ENCODE measurements at places on chromosomes 16 and 17. TPM values are rescaled to one million over a fixed set of nuclear protein-coding genes. Genes with fewer than 3 reads are reported as not detected.

- DNase-seq, result no peak
These were observed 1.4 kb upstream of the TMEM132E start for GRCh38 chr17:34578016-34578415.

RAB26 gene
- total RNA-seq, result 0.42 TPM

DNA sequence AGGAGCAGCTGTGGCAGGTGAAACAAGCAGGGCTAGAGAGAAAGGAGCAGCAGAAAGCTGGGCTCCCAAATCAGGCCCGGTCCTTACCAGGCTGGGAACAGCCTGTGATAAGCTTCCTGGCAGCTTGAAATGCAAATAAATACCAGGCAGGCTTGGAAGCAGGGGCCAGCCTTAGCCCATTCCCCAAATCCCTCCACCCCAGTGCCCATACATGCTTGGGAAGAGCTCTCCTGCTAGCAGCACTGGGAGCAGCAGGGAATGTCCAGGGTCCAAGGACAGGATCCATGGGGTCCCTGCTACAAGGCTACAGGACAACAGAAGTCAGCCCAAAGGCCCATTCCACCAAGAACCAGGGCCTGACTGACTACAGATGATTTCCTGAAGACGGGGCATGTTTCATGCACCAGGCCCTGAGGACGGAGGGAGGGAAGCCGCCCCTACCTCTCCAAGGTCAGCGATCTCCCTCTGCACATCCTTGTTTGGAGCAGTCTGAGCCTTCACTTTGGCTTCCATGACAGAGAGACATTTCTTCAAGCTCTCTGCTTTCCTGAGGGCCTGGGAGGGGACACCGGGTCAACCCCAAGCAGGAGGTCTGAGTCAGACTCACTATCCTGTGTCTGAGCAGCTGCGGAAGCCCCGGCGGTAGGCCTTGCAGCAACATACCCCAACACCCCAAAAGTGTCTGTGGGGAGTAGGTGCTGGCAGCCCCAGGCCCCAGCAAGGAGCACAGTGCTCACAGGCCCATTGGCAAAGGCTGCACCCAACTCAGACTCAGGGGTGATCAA is 2.6 kb upstream of the EXOSC6 start:
- no peak for DNase-seq

GRCh38 chr16:56606071-56606475 is 2.3 kb upstream of the MT2A start:
- no peak for DNase-seq

- no peak for DNase-seq
These were observed 2.6 kb upstream of the AKAP1 start for GRCh38 chr17:57082441-57082840.

GRCh38 chr17:61806936-61807335 is 56.4 kb downstream of the BRIP1 start:
- no peak for DNase-seq

- DNase-seq, result no peak
These were observed 304.6 kb upstream of the FOXF1 start for GRCh38 chr16:86205521-86206245.

DNA sequence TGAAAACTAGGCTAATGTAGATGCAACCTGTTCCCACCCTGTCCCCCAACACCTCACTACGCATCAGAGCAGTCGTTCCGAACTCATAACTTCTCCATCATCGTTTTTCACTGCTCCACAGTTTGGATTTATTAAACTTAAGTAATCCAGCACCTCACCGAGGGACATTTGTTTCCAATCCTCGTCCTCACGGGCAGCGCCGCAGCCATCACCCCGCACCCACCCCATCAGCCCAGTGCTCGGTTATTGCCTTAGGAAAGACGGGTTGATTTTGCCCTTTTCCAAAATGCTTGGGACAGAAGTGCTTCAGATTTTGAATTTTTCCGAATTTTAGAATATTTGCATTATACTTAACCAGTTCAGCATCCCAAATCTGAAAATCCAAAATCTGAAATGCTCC is 71.0 kb upstream of the DOC2B start:
- no peak for DNase-seq

COX6A2 gene
- not detected for total RNA-seq

DNA sequence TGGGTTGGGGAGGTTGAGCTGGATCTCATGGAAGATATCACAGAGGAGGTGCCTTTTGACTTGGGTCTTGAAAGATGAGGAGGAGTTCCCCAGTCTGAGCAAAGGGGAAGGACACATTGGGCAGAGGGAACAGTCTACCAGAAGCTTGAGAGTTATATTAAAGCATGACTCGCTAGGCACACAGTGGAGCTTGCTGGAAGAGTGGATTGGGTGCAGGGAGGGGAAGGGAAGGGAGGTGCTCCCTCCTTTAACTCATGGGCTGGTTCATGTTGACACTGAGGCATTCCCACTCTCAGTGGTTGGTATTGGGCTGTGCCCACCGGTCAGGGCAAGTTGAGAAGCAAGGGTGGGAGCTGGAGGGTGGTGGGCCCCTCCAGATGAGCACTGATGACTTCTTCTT is 5.9 kb downstream of the TMEM98 start:
- DNase-seq, result no peak

DNA sequence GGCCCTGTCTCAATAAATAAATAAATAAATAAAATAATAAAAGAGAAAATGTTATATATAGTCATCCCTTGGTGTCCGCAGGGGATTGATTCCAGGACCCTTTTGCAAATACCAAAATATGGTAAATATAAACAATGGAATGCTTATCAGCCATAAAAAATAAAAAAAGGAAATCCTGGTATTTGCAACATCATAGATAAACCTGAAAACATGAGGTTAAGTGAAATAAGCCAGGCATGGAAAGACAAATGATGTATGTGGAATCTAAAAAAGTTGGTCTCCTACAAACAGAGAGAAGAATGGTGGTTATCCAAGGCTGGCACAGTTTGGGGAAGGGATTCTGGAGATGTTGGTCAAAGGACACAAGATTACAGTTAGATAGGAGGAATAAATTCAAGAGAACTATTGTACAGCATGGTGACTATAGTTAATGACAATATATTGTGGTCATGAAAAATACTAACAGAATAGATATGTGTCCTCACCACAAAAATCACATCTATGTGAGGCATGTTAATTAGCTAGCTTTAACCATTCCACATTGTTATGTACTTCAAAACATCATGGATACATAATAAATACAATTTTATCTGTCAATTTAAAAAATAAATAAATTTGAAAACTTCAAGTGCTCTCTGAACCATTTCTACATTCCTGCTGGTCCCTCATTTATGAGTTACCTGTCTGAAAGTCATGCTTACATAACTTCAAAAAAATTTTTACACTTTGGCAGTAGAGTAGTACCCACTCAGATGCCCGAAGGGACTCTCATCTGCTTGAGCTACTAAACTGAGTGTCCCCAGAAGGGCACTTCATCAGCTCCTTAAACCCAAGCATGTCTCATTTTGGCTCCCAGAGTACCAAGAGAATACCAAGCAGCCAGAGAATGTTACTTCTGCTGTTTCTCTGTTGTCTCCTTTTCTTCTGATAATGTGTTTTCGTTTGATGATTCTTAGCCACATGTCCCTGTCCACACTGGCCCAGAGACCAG is 26.6 kb downstream of the N4BP1 start:
- DNase-seq, result no peak

DNA sequence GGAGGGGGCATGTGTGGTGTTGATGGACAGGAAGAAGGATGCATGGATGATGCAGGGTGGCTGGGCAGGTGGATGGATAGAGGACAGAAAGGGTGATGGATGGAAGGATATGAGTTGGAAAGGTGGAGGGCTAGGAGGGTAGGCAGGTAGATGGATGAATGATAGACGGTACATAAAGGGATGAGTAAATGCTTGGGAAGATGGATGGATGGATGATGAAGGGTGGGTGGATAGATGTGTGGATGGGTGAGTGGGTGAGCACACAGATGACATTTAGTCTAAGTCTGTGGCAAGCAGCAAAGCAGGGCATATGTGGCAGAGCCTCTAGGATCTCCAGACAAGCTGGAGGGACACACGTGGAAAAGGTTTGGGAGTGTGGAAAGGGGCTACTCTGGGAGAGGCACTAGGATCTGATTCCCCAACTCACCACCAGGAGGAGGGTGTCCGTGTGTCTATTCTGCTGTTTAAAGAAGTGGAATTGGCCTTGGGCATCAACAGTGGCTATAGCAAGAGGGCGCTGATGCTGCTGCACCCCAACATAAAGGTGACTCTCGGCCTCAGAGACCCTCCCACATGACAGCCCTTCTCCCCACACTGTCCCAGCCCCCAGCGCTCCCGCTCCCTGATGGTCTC is 8.2 kb downstream of the PLD2 start:
- DNase-seq, result no peak

DNA sequence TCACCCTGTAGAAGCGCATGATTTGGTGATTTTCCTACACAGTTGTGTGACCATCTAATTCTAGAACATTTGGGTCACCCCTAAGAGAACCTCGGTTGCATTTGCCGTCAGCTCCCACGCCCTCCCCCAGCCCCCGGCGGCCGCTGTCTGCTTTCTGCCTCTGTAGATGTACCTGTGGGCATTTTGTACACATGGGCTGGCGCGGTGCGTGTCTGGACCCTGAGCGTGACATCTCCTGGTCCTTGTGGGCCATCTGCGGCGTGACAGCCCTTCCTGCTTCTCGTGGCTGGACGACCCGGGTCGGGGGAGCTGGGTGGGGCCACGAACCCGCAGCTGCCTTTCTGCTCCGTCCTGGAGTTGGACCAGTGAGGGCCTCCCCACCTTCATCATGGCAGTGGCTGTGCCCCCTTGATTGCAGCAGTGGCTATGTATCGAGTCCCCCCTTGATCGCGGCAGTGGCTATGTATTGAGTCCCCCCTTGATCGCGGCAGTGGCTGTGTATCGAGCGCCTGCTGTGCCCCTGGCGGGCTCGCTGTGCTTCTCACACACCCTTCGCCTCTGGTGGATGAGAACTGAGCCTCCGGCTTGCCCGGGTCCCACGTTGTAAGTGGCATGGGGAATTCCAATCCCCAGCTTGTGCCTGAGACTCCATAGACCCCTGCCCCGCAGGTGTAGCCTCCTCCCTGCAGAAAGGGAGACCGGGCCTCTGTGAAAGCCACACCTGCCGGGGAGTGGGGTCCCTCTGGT is 24.1 kb downstream of the GSE1 start:
- DNase-seq, result no peak

DNA sequence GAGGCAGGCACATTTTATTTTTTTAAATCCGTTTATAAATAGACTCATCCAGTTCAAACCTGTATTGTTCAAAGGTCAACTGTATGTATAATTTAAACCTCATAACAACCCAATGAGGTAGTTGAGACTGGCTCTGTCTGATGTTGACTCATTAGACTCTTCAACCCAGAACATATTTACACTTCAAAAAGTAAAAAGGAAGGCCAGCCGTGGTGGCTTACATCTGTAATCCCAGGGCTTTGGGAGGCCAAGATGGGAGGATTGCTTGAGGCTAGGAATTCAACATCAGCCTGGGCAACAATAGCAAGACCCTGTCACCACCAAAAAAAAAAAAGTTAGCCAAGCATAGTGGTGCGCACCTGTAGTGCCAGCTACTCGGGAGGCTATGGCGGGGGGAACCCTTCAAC is 32.5 kb upstream of the DHRS7B start:
- no peak for DNase-seq

- peak; percentile 94 for DNase-seq
These were observed 243.5 kb downstream of the XYLT1 start for GRCh38 chr16:17227278-17227677.

ITGA2B gene
- 0.37 TPM for total RNA-seq

UBE2I gene
- 76.7 TPM for total RNA-seq

CRHR1 gene
- not detected for total RNA-seq

DNA sequence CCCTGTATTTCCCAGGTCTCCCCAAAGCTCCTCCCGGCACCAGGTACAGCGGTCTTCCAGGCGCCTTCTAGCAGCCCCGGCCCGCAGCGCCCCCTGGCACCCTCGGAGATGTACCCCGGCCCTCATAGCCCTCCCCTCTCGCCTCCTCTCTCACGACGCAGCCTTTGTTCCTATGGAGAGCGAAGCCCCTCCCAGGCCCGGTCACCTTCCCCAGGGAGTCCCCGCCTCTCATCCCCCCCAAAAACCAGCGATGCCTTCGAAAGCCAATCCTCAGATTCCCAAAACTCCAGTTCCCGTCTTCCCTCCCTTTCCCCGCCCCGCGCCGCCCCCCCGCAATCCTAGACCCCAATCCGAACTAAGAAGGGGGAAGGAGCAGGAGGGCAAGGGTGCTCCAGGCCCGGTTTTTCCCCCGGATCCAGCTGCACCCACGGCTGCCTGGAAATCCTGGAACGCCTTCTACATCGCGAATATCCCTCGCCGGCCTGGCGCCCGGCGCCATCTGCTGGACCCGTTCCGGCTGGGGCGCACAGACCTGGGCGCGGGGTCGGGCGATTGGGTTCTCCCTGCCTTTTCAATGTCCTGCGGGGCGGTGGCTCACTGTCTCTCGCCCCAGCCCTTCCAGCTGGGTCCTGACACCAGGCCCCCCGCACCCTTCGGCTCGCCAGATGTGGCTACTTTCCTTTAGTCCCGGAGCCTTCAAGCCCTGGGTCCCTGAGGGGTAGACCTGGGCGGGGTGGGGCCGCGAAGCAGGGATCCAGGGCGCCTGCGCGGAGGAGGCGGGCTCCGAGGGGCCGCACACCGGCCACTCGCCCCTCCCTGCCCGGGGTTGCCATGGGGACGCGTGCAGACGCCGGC is at the start of gene DNAH2:
Gene DNAH2, plus strand, starts transcription at position 844 of the 855 bp plus-strand sequence. CDS start 1,991 bp downstream, outside the sequence.
- peak; percentile 85 for DNase-seq

DNA sequence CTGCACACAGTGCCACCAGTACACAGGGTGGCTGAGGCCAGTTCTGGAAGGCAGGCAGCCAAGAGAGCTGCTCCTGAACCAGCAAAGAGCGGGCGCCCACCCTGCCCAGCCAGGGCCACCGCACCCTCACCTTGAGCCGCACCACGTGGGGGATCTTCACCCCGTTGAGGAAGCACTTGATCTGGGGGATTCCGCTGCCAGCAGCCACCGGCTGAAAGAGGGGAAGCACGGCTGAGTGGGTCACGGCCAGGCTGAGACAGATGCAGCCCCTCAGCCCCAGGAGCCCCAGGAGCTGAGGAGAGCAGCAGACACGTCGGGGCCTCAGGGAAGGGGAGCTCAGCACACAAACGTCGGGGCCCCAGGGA is 14.6 kb upstream of the CCDC154 start:
- no peak for DNase-seq

ITGAL gene
- total RNA-seq, result not detected

DNA sequence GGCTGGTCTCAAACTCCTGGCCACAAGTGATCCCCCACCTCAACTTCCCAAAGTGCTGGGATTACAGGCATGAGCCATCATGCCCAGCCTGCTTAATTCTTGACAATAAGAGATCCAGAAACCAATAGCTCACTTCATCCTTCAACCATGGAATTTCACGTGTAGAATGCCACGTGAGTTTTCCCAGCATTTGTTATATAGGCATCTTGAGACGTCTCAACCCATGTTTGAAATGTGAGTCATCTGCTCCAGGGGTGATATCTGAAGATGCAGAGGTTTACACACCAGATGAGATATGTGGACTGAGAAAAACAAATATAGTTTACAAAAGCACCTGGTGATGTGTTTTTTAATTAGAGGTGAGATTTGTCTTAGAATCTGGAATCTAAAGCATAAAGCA is 7.1 kb downstream of the TEKT3 start:
- DNase-seq, result peak; percentile 60

TBC1D26 gene
- not detected for total RNA-seq

All from foreskin keratinocyte (primary cell).